ENCODE measurements at places on chromosomes 2 and 18.
A peak's percentile ranks its signal among the peaks of the same experiment; 100 is the strongest.

- DNase-seq: no peak
Observed at GRCh38 chr2:231597014-231597611, 4.4 kb downstream of the TEX44 start.

GRCh38 chr2:73043276-73043675, 28.2 kb downstream of the SFXN5 start:
- DNase-seq: no peak

- no peak for DNase-seq
Observed at GRCh38 chr18:75035928-75036327, 173.0 kb downstream of the PTGR3 start.

- DNase-seq: peak; percentile 99
Observed at GRCh38 chr2:28894470-28895188, at the start of gene WDR43. Gene WDR43, plus strand, starts transcription at chr2:28894667. Its CDS starts 32 bp downstream, at chr2:28894699.

All from NCI-H226 (cell line).